Adipocyte (in vitro differentiated cells): ENCODE measurements at places on chromosomes 1 and 21.

DNA sequence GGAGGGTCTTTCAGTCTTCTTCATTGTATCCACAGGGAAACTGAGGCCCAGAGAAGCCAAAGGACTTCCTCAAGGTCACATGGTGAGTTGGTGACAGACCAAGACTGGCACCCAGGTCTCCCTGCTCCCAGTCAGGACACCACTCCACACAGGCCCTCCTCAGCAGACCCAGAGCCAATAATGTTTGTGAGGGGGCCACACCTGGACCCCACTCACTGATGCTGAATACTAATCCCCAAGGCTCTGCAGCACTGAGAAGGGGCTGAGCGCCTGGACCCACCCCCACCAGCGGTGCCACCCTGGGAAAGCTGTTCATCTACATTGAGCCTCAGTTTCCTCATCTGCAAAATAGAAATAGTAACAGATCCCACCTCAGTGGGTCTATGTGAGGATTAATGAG, 79.5 kb downstream of the GLIS1 start:
- DNase-seq: no peak

GRCh38 chr1:166972826-166973225, 2.5 kb downstream of the ILDR2 start:
- DNase-seq: no peak

DNA sequence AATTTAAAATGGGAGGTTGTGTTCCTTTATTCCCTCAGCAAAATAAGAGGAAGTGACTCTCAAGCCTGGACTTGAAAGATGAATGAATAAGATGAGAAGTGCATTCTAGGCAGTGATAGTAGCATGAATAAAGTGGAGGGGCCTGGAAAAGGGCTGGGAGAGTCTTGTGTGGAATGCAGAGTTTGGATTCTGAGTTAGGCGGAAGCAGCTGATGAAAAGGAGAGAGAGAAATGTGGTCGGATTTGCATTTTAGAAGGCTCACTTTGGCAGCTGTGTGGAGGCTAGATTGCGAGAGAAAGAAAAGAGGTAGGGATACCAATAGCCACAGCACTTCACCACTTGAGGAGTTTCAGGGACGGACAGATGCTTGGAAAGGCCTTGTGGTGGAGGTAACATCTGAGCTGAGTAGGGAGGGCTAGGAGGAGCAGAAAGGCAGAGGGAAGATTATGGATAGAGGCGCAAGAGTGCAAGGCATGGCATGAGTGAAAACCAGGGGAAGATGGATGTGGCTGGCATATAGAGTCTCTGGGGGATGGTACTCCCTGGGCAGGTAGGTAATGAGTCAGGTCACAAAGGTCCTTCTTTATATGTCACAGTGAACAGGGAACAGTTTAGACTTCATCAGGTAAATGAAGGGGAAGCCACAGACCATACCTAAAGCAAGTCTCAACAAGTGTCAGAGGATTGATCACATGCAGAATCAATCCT, 59.6 kb downstream of the ST3GAL3 start:
- DNase-seq: no peak

DNA sequence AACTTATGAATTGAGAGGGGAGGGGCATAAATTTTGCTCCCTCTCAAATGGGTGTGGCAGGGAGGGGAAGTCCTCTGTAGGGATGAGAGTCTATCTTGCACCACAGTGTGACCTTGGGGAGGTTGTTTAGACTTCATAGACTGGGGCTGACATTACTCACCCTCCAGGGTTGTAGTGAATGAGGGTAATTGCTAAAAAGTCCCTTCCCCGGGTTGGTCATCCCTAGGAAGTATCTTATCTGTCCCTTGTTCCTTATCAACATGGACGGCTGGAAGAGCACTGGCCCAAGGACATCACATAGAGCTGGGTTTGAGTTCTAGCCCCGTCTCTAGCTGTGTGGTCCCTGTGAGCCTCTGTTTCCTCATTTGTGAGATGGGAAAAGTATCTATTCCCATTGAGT, 52.4 kb upstream of the SLC2A1 start:
- DNase-seq: no peak

- no peak for DNase-seq
These were observed 28.1 kb downstream of the DAP3 start for GRCh38 chr1:155717041-155717440.
